ENCODE measurements at places on chromosomes 5 and 9. TPM values are rescaled to one million over a fixed set of nuclear protein-coding genes. Genes with fewer than 3 reads are reported as not detected.

GRIN3A gene
- not detected for total RNA-seq

TRUB2 gene
- 49.8 TPM for total RNA-seq

POLE3 gene
- 110 TPM for total RNA-seq

FGFR4 gene
- total RNA-seq: 25.0 TPM

EDIL3 gene
- 0.21 TPM for total RNA-seq

KIF27 gene
- total RNA-seq: 1.1 TPM

VCAN gene
- total RNA-seq: 13.9 TPM

PTCD2 gene
- total RNA-seq: 10.2 TPM

PRSS3 gene
- total RNA-seq: 13.6 TPM

TMEFF1 gene
- total RNA-seq: 1.8 TPM

CCL27 gene
- total RNA-seq: not detected

NIPAL4 gene
- total RNA-seq: 11.7 TPM

MLANA gene
- total RNA-seq: not detected

PCDHGA3 gene
- not detected for total RNA-seq

CDKN2B-AS1 gene
- not detected for total RNA-seq

NPR3 gene
- 20.8 TPM for total RNA-seq

QRFP gene
- not detected for total RNA-seq

GMCL2 gene
- total RNA-seq: not detected

PRKACG gene
- not detected for total RNA-seq

PCDHGC4 gene
- 0.05 TPM for total RNA-seq

SLCO6A1 gene
- total RNA-seq: not detected

PFN3 gene
- total RNA-seq: not detected

IL17B gene
- total RNA-seq: not detected

CA9 gene
- 4.2 TPM for total RNA-seq

HIGD2A gene
- 266 TPM for total RNA-seq

CATSPER3 gene
- 0.40 TPM for total RNA-seq

CENPK gene
- total RNA-seq: 40.9 TPM

FCN2 gene
- total RNA-seq: not detected

ARPC5L gene
- total RNA-seq: 70.5 TPM

WWC1 gene
- total RNA-seq: 97.2 TPM

SEPTIN8 gene
- 23.1 TPM for total RNA-seq

P4HA2 gene
- 37.2 TPM for total RNA-seq

PAX5 gene
- total RNA-seq: not detected

PCDHGB3 gene
- 0.17 TPM for total RNA-seq

PCDHA3 gene
- 0.88 TPM for total RNA-seq

CAVIN4 gene
- total RNA-seq: 0.42 TPM

PCDHB13 gene
- total RNA-seq: 0.05 TPM

IZUMO3 gene
- total RNA-seq: not detected

STK32A gene
- total RNA-seq: 0.50 TPM

ANKRD34B gene
- 0.18 TPM for total RNA-seq

HOMER1 gene
- total RNA-seq: 7.0 TPM
